SW480 (cell line): ENCODE measurements at places on chromosomes 7 and 10.
A peak's percentile ranks its signal among the peaks of the same experiment; 100 is the strongest.

DNA sequence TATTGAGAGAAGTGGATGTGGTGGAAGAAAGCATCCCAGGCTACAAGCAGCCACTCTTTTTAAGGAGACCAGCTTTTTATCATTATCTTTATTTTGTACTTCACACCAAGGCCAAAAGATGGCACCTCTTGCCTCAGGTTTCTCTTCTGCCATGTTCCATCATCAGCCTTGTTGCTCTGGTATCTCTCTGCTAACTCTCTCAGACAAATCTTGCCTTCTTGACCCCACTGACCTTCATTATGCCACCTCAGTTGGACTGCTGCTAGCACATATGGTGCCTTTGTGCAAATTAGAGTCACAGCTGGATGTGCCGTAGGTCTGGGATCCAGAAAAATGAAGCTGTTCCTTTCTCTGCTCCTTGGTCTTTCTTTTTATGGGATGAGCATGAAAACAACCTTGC, 47.1 kb upstream of the DYNC1I1 start:
- peak; percentile 42 for DNase-seq

DNA sequence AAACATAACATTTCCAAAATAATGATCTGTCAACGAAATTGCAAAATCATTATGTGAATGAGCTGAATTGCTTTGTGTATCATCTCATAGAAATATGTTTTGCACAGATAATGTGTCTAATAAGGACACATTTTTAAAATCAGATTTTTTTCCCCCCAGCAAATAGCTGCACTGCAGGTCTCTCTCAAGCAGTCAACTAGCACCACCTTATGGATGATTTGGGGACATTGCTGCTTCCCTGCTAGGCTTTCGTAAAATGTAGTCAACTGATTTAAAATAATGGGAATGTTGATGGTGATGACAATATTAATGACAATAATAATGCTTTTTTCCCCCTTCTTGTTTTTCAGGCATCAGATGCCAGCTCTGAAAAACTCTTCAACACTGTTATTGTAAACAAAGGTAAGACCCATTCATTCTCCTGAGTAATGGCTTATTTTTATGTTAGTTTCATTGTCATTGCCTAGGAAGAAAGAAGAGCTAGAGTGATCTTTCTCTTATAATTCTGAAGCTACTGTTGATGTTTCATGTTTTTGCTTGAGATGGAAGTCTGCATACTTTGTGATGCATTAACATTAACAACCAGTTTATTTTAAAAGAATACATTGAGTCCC, 433.6 kb upstream of the GALNT17 start:
- DNase-seq, result peak; percentile 71

GRCh38 chr7:92226981-92227380, 18.7 kb downstream of the KRIT1 start:
- no peak for DNase-seq

- no peak for DNase-seq
Observed at GRCh38 chr7:113307147-113307546, 188.8 kb upstream of the SMIM30 start.
